SIG-M5 (cell line): ENCODE measurements at places on chromosomes 16 and 17.

- no peak for DNase-seq
These were observed 46.5 kb downstream of the FAM222B start for GRCh38 chr17:28796062-28796461.

GRCh38 chr16:20611350-20611902, 35.3 kb upstream of the ACSM2B start:
- DNase-seq: no peak

GRCh38 chr17:29567304-29567553, 392 bp upstream of the ABHD15 start:
- DNase-seq: no peak

DNA sequence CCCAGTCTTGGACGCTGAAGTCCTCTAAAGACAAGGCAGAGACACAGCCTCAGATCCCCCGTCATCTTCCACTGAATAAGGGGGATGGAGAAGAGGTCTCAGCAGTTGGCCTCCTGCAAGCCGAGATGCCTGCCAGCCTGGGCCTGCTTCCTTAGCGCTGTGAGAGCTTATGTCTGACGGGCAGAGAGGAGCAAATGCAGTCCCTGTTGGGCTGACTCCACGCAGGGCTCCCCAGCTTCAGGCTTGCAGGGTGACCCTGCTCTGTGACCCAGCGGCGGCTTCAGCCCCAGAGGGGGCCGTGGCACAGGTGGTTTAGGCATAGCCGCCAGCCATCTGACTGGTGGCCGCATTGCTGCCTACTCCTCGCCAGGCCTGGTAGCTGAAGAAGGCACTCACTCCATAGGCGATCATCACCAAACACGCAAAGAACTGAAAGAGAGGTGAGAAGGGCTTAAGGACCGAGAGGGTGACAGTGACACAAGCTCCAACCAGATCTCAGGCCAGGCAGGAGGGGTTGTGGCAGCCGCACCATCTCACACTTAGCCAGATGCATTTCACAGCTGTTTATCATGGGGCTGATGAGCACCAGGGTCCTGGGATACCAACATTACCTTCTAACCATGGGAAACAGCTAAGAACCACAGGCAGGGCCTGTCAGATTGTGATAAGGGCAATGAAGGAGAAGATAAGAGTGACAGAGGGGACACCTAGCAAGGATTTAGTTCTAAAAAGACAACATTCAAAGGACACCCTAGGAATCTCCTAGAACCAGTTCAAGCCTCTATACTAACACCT, 11.7 kb downstream of the ARL2BP start:
- no peak for DNase-seq

- DNase-seq: no peak
These were observed 863 bp downstream of the CASKIN1 start for GRCh38 chr16:2195322-2196161.
